ENCODE measurements at places on chromosomes 7 and 10.

DNA sequence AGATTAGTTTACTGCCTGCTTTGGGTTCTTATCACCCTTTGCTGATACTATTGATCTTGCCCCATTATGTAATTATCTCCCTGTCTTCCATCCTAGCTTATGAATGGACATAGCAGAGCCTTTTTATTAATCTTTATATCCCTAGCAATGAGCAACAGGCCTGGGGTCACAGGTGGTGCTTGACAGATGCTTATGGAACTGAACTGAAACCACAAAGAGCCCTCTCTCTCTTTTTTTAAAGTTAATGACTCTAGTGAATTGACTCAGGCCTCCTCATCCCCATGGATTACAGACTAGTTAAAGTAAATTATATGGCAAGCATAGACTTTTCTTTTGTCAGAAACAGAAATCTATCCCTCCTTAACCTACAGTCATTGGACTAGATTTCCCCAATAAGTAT is 265.2 kb downstream of the PHTF2 start:
- no peak for DNase-seq

DNA sequence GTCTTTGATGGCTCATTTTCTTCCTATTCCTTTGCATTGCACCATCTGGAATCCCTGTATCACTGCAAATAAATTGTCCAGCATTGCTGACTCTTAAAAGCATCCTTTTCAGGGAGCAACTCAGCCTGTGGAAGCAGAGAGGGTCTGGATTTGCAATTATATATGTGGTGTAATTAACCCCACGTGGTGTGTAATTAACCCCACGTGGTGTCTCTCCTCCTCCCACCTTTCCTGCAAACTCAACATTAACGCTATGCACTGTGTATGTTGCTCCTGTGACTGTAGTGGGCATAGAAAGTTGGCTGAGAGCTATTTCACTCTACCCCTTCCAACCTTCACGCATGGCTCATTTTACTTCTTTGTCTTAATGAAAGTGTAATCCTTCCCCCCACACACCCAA is 689.0 kb upstream of the COBL start:
- no peak for DNase-seq

DNA sequence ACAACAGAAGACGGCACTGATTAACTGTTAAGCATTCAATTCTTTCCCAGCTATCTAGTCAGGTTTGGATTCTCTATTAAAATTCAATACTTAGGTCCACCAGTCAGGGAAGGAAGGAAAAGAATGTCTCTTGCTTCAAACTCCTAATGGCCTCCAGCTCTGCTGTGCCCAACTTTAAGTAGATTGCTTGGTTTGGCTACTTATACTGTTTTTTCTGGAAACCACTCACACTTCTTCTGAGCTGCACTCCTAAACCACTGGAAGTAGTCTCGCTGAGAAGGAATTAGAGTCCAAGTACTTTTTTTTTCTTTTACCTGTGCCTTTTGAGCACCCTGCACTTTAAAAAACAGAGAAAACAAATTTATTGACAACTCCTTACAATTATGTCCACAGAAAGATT is 26.7 kb upstream of the COL1A2 start:
- DNase-seq, result no peak

DNA sequence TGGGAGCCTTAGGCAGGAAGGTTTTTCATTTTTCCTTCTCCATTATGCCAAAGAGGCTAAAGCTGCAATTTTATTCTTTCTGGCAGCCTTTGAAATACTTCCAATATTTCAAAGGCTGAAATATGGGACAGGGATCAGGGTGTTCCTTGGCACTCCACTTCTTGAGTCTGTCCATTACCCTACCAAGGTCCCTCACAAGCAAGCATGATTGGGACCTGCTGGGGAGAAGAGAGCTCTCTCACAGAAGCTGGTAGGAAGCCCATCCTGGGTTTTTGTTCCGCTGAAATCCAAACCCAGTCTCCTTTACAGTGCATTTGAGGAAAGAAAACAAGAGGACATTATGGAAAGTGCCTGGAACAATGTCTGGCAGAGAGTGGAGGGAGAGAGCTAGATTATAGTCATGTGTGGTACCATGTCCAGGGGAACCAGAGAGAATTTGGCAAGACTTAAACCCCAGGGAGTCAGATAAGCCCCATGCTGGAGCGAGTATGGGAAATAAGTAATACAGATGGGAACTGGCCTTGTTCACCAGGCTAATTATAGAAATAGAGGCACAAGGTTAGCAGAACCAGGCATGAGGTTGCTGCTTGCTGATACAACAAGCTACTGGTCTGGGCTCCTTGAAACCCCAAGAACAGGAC is 104.7 kb downstream of the LSM5 start:
- DNase-seq, result no peak

GRCh38 chr10:49089152-49089551 is 26.2 kb downstream of the VSTM4 start:
- no peak for DNase-seq

Measured in stimulated activated CD4-positive, alpha-beta T cell treated with anti-CD3 and anti-CD28 coated beads, Interleukin-1b, Interleukin-23, amount 100 ng/mL, for 1 hour (primary cell).